KBM-7 (cell line): ENCODE measurements at places on chromosomes 16 and 17.

DNA sequence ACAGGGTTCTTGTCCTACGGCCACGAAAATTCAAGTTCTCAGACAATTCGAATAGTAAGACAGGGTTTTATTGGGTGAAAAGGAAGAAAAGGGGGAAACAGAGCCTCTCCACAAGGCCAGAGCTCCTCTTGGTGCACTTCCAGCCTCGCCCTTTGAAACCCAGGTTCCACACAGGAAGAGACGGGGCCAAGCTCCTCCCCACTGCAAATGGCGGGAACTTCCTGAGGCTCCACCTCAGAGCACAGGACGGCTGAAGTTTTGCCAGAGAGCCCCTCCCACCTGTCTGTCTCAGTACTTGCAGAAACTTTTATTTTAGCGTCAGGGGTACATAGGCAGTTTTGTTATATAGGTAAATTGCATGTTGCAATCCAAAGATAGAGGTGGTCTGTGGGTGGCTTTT lies 165.7 kb upstream of the CDH8 start:
- no peak for DNase-seq

DNA sequence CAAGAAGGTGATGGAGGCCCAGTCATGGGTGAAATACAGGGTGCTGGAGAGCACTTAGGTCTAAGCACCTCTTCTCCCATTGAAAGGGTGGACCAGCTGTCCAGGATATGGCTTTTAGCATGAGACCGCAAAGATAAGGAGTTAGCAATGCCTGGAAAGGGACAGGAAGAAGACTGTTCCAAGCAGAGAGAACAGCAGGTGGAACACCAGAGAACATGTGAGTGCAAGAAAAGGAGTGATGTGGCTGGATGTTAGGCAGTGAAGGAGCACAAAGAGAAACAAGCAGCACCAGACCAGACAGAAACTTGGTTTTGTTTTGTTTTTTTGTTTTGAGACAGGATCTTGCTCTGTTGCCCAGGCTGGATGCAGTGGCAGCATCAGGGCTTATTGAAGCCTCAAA lies 45.4 kb upstream of the CCL1 start:
- no peak for DNase-seq

GRCh38 chr17:58535431-58535830 lies 21.0 kb upstream of the MTMR4 start:
- DNase-seq: no peak

- DNase-seq: no peak
Measured at GRCh38 chr17:44178133-44178532, 7.6 kb downstream of the ASB16 start.

DNA sequence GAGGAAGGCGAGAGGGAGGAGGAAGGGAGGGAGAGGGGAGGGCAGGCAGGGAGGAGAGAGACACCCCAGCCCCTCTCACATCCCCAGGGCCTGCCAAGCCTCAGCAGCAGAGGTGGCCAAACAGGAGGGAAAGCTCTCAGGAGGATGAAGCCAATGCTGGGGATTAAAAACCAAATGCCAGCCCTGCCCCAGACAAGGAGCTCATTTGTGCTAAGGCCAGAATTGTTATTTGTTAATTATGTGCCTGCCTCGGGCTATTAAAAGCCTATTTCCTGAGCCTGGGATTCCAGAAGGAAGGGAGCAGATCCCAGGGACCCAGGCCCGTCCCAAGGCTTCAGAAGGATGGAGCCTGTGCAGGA lies 27.9 kb upstream of the GINS2 start:
- DNase-seq: no peak

DNA sequence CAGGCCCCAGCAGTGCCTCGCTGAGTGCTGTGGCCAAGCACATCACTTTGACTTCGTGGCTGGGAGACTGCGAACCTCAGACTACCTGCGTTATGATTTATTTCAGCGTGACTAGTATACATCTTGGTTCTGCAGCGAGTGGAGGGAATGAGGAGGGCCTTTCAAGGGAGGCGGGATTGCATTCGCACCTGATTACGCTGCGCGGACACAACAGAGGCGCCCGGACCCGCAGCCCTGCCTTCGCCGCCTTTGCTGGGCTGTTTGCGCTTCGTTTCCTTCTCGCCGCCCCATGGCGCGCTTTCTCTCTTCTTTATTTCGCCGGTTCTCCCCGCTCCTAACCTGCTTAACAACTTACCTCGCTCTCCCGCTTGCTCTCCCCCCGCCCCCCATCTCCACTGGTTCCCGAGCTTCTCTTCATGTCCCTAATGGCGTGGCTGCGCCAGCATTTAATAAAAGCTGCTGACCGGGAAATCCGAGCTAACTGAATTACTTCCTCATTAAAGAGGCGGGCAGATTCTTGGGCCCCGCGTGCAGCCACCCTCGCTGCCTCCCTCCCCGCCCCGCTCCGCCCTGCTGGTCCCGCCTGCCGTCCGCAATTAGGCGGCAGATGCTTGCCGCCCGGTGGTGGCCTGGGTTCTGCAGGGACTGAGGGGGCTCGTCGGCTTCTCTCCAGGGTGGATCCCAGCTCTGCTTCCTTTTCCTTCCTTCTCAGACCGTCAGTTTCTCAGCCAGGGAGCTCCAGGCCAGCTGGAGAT lies 257.6 kb upstream of the SDK2 start:
- peak; percentile 49 for DNase-seq
